ENCODE measurements at places on chromosomes 7 and 10.
A peak's percentile ranks its signal among the peaks of the same experiment; 100 is the strongest.

- DNase-seq = no peak
Observed at GRCh38 chr7:153061910-153062528, 302.5 kb downstream of the ACTR3B start.

DNA sequence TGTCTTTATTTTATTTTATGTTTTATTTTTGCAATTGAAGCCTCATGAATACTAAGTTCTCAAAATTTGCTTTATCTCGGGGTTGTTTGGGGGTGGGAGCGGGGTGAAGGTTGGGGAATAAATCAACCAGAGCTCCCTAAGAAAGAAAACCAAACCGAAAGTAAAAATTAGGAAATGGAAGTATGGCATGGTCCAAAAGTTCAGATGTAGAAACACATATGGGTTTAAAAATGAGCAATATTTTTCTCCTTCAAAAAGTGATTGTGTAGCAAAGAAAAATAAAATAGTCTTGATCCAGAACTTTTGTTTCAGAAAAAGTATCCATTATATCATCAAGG, 177.4 kb upstream of the PLXDC2 start:
- DNase-seq = no peak

DNA sequence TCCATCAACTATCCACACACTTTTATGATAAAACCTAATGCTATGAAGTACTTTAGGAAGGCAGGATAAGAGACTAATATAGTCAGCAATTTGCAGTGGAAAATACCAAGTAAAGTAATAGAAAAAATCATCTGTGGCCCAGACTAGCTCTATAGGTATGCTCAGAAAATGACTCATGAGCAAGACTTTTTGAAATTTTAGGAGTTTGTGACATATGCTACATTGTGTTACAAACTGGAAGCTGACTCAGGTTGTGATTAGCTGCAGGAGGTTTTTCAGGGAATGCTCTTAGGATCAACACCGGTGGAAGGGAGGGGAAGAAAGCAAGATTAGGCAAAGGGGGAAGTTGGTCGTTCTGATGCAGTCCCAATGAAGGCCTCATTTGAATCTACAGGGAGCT, 56.1 kb downstream of the FEZF1 start:
- DNase-seq = no peak

DNA sequence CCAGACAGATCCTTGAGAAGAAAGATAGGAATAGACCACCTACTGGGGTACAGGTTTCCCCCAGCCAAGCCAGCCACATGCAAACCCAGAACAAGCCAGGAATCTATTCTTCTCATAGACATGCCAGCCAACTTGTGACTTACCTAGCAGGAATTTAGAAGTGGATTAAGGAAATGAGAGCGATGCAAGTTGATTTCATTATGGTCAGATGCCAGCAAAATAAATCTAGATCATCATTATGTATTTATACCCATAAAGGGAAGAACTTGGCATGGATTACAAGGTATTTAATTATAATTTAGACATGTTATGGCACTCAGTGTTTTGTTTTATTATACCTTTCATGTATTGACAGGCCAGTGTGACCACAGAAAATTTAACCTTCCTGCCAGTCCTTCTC, 32.8 kb downstream of the SLC35G1 start:
- DNase-seq = no peak

- DNase-seq = no peak
Observed at GRCh38 chr7:129212596-129212995, 12.2 kb upstream of the AHCYL2 start.

- no peak for DNase-seq
Observed at GRCh38 chr7:151821226-151821625, 55.7 kb downstream of the PRKAG2 start.

GRCh38 chr7:96061844-96062243, 260.1 kb downstream of the SLC25A13 start:
- no peak for DNase-seq

- no peak for DNase-seq
Observed at GRCh38 chr7:16034353-16034752, 347.9 kb upstream of the MEOX2 start.

DNA sequence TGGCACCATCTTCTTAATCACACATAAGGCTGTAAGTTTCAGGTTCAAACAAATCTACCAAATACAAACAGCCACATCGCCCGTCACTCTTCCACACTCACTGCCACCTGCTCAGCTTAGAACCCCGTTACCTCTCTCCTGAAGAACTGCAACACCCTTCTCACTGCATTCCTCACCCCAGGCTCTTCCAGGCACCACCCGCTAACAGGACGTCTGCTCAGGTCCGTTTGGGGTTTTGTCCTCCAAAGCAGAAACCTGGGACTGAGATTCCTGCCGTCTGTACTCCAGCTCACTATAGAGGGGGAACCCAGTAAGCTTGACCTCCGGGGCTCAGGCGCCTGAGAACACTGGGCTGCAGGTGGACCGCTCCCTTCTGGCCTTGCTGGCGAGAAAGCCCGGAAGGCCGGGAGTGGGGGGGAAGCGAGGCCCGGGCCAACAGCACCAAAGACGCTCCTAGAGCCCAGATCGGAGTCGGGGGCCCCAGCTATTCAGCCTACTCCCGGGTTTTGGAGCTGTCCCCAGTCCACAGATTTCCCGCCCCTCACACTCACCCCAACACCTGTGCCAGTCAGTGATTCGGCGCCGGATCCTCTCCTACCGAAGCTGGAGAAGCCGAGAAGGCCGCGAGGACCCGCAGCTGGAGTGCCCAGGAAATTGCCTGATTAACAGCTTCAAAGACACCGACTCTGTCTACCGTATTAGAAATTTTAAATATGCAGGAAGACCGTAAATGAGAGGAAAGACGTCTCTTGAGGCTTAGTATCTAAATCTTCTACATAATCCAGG, at the start of gene AP3M1:
AP3M1 (minus strand) TSS at position 625 of the 786 bp plus-strand sequence. CDS start 12,449 bp downstream, outside the sequence.
- no peak for DNase-seq

DNA sequence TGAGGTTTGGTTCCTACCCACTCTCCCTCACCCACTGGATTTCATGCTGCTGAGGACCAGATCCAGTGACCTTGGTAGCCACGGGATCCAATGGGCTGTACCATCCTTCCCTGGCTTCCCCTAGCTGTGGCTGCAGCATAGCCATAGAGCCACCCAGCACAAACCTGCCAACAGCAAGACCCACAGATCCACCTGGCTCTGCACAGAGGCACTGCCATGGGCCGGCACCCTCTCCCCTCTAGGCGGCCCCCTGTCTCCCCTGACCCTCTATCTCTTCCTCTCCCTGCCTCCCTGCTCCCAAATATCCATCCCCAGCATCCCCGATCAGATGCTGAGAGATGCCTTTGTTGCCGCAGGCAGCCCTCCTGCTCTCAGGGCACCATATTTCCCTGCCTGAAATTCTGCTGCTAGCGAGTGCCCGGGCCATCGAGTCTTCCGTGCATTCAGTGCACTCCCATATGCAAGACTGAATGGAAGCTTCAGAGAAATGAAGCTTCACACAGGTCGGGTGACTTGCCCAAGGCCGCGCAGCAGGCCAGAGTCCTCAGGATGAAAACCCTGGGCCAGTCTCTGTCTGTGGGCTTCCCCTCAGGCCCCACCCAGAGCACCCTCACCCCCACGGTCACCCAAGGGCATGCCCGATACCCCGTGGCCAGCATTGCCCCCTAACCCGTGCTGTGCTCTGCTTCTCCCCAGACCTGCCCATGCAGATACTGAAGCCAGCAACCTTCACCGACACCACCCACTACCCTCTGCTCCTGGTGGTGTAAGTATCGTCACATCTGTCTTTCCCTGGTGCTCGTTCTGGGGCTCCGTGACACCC, 130.8 kb downstream of the PAXIP1 start:
- DNase-seq = no peak

- no peak for DNase-seq
Observed at GRCh38 chr7:85114342-85114741, 72.5 kb downstream of the SEMA3D start.

GRCh38 chr7:35012160-35012559, 25.1 kb downstream of the DPY19L1 start:
- no peak for DNase-seq

DNA sequence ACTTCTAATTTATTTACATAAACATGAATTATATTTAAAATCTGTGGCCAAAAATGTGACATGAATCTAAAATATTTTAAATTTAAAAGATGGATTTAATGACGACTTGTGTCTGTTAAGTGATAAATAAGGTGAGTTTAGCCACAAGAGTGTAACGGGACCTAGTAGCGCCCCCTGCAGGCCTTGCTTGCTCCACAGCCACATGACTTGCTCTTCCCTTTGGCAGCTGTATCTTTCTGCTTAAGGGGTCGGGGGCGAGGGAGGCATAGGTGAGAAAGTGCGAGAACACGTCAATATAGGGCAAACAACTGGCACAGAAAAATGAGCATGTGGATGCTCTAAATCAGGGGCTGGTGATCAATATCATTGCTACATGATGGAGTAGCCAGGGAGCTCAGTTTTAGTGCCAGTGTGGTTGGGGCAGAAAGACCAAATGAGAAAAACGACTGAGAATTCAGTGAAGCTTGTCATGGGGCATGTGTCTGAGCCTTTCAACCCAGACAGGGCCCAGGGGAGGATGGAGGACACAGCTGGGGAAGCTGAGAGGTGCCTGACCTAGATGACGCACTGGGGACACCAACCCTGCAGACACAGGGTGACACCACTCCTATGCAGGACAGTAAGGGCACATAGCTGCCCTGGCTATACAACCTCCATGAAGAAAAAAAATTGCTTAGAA, 49.8 kb downstream of the PAXIP1 start:
- DNase-seq = peak; percentile 5

GRCh38 chr7:136275794-136276193, 298.6 kb upstream of the MTPN start:
- peak; percentile 14 for DNase-seq

DNA sequence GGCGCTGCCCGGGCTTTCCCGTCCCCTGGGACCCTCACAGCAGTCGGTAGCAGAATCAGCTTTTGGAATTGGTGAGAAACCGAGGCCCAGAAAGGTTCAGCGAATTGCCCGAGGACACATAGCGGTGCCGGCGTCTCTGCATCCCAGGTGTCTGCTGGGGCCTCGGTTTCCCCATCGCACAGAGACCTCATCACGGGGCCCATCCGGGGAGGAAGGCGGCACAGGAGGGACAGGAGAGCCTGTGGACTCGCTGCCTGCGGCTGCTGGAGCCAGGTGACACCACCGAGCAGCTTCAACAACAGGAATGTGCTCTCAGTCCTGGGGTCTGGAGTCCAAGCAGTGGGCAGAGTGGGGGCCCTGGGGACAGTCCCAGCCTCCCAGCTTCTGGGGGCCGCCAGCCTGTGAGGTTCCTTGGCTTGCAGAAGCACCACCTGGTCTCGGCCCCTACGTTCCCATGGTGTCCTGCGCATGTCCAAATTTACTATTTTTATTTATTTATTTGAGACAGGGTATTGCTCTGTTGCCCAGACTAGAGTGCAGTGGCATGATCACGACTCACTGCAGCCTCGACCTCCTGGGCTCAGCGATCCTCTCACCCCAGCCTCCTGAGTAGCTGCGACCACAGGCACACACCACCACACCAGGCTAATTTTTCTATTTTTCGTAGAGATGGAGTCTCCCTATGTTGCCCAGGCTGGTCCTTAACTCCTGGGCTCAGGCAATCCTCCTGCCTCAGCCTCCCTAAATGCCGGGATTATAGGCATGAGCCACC, 539 bp upstream of the COX19 start:
- DNase-seq = no peak

- no peak for DNase-seq
Observed at GRCh38 chr10:28910956-28911355, 233.6 kb downstream of the BAMBI start.

DNA sequence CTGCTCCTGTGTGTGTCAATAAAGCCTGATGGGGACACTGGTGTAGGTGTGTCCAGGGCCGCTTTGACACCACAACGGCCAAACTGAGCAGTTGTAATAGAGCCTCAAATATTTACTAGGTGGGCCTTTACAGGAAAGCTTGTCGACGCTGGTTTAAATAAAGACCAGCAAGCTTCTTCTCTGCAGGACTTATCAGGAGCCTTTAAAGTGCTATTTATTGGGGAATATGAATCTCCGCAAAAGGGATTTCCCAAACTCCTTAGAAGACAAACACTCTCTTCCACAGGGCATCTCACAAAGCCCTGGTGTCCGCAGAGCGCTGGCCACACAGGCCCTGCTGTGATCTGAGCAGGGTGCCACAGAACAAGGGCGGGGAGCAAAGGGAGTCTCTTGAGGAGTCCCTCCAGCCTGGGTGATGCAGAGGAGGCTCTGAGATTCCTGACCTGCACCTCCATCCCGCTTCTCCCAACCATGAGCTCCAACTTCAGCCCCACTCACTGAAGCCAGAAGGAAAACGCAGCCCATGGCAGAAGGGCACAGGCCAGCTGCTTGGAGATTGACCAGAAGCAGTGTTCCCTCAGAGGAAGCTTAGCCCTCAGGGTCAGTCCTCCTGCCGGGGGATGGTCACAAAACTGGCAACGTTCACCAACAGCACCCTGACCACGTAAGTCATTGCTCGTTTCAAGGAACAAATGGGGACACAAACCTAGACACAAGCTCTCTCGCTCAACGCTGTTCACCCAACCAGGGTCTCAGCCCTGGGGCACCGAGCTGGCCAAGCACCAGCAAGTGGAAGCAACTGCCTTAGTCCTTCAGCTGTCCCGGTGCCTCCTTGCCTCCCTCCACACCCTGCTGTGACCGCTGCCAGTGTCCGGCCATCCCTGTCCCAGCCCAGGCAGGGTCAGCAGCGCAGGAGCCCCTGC, 129.5 kb downstream of the OAT start:
- DNase-seq = no peak

- no peak for DNase-seq
Observed at GRCh38 chr7:37198041-37198905, 250.4 kb downstream of the ELMO1 start.

DNA sequence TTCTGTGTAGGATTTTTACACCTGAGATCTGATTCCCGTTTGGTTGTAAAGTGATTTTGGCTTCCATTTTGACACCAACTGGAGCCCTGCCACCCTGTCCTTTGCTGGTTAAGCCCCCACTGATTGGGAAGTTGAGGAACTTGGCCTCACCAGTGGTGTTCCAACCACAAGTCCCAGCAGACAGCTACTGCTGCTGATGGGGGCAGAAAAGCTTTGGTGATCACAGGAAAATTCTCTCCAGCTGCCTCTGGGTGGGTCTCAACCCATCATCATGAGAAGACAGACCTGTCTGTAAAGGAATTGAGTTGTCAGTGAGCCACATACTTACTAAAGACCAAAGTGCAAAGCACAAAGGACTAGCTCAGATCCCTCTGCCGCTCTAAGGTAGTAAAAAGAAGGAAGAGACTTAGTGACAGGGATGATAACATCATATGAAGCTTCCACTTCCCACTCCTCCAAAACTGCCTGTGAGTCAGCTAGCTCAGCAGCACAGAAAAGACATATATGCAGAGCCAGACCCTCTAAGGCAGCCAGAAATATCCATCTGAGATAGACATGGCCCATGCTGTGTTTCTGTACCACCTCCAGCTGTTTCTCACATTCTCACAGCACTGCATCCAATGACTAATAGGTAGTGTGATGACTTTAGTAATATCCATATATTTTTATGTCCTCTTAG, 22.4 kb upstream of the LRRC17 start:
- DNase-seq = no peak

DNA sequence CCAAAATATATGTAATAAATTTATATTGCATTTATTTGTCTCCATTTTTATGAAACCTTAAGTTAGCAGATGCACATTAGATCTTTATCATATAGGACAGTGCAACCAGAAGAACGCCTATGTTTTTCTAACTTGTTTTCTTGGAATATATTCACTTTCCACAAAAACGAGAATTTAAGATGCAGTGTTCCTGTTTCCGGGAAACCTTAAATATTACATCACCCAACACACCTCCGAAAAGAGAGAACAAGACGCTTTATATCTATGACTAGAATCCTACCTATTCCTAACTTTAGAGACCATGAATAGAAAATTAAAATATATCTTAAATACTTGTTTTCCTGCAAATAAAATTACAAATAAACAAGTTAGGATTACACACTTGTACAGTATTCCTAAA, 1.9 kb downstream of the EZH2 start:
- no peak for DNase-seq

- DNase-seq = no peak
Observed at GRCh38 chr7:22275661-22276060, 81.3 kb downstream of the RAPGEF5 start.

Data from AG09319 (cell line).